ENCODE measurements at places on chromosomes 3 and 15.
A peak's percentile ranks its signal among the peaks of the same experiment; 100 is the strongest.

DNA sequence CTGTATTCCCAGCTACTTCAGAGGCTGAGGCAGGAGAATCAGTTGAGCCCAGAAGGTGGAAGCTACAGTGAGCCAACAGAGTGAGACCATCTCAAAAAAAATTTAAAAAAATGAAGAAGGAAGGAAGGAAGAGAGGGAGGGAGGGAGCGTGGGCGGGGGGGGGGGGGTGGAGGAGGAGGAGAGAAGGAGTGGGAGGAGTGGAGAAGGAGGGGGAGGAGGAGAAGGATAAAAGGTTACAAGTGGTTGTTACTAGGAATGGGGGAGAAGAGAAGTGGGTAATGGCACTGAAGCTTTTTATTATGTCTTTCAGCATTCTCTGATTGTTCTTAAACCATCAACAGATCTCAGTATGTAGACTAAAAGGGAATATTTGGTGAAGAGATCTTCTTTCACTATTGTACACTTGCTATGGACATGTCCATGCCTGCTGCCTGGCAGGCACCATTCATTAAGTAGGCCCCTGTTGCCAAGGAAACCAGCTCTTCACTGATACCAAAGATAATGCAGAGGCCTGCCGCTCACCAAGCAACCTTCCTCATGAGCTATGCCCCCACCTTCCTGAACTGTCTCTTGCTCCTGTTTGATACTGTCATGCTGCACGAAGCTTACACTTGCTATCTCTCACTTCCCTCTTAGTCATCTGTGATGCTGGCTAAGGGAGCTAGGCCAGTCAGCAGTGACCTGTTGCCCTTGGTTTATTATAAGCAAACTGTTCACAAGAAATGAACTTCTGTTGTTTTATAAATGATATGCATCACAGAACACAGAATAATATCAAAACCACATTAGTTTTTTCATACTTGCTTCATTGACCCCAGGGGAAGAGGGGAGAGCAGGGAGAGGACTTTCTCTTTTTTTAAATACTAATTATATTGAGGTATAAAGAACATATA is 23.1 kb downstream of the EPM2AIP1 start:
- DNase-seq, result no peak

DNA sequence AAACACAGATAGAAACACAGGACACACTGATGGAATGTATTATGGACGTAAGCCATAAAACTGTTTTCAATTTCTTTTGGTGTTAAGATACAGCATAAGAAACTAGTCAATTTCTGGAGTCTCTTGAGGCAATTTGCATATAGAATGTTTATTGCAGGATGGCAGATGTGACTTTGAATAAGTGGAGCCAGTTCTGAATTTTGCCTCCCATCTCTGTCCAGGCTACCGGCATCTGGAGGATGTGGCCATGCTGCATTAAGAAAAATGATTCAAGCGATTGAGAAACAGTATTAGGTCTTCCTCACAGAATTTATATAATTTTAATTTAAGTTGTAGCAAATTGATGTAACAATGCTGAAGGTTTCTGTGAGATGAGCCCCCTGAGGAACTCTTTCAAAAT is 81.5 kb downstream of the CHST2 start:
- DNase-seq, result no peak

- DNase-seq, result peak; percentile 68
Observed at GRCh38 chr15:78034495-78035191, 42.9 kb downstream of the TBC1D2B start.

GRCh38 chr3:150079029-150079739 is 108.5 kb upstream of the PFN2 start:
- no peak for DNase-seq

GRCh38 chr15:59976480-59977271 is 27.4 kb upstream of the FOXB1 start:
- peak; percentile 8 for DNase-seq

- DNase-seq, result no peak
Observed at GRCh38 chr3:39407259-39407629, 724 bp downstream of the RPSA start.

DNA sequence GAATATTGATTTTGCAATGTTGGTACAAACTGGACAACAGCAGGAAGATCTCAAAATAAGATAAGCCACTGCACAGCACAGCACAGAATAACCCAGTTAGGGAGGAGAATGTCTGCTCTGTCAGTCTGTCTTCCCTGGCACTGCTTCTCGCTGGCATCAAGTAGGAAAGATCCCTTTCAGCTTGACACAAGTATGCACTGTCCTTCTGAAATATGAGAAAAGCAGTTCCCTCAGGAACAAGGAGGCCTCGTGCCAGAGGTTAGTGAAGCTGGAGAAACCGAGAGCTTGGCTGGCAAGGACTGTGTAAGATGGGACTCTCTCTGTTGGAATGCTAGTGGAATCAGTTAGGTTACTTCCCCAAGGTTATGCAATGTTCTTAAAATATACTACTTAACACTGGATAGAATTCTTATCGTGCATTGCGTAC is 59.1 kb downstream of the FMN1 start:
- no peak for DNase-seq

- DNase-seq, result no peak
Observed at GRCh38 chr3:72995337-72995736, 1.3 kb upstream of the PPP4R2 start.

DNA sequence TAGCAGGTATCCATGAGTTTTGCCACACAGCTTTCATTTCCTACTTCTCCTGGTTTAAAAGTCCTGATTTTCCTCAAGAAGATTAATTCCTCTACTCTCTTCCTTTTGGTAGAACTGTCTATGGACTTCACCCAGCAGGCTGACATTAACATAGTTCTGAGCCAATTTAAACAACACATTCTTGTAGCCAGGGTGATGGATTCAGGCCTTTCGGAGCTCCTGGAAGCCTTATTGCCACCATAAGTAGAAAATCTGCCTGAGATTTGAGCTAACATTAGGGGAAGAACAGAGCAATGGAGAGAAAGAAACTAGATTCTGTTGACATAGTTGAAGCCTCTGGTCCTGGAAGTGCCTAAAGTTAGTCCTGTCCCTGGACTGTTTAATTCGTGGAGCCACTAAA is 449.8 kb downstream of the TAFA4 start:
- no peak for DNase-seq

DNA sequence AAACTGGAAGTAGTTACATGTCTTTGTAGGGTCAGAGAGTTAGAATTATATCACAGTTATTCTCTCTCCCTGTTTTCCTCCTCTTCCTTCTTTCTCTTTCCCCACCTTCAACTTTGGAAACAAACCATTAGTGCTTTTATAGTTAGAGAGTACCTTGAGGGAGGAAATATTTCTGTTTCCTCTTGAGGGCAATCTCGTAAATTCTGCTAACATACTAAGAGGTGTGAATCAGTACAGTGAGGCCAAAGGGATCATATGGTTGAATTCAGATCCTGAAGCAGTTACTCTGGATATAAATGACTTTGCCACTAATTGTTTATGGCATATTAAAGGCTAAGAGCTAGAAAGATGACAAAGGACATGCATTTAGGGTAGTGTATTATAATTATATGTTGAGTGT is 60.3 kb upstream of the CCNL1 start:
- DNase-seq, result no peak

DNA sequence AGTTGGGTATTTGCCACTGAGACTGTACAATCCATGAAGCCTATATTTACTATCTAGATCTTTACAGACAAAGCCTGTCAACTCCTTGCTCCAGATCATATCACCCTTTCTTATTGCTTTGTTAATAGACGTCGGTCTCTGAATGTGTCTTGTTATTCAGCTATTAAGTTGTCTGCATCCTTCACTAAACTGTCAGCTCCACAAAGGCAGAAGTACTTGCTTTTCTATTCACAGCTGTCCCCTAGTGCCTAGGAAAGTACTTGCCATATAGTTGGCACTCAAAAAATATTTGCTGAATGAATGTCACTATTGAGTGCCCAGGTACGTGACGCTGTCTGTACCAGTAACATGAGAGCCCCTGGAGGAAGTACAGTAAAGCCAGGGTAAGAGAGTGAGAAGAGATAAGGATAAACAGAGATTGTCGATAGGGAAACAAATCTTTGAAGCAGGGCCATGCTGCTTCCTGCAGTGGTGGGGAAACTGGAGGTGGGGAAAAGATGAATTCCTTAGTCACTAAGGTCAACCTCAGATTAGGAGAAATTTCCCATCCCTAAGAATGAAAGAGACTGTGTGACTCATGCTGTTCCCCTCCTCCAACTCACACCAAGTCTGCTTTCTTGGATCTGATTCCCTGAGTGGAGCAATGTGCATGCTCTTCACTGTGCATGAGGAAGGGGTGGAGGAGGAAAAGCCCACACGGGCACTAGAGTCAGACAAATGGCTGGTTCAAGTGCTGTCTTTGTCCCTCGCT is 36.3 kb downstream of the PRICKLE2 start:
- no peak for DNase-seq

GRCh38 chr15:22229990-22230819 is 149.9 kb downstream of the OR4M2 start:
- no peak for DNase-seq

DNA sequence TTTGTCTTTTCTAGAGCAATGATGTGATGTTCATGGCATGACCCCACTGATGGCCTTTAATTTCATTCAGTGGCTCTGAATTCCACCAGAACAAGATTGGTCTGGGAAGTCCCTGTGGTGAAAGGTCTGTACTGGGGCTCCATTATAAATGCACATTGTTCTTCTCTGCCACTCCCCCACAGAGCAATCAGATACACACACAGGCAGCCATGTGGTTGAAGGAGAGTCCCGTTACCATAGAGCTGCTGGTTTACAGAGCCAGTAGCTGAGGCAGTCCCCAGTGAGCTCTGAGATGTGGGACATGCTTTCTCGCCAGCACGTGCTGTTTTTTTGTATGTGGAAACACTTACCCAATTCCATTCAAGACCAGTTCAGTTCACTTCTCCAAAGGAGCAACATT is 172.7 kb upstream of the TRIM42 start:
- no peak for DNase-seq

DNA sequence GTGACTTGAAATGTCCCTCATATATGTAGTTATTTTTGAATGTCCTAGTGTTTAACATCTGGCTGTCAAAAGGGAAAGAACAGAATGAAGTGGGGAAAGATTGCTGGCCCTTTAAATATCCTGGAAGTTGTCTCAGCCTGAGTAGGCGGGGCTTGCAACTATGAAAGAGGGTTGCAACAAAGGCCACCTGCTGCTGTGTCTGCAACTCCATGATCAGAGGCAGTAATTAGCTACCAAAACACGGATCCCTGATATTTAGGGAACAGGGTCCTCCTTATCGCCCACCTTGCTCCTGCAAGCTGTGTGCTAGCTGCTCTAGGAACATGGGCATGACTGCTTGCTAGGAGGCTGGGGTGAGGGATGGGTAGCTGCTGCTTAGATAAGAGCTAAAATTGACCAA is 100.2 kb upstream of the CFAP20DC start:
- no peak for DNase-seq

DNA sequence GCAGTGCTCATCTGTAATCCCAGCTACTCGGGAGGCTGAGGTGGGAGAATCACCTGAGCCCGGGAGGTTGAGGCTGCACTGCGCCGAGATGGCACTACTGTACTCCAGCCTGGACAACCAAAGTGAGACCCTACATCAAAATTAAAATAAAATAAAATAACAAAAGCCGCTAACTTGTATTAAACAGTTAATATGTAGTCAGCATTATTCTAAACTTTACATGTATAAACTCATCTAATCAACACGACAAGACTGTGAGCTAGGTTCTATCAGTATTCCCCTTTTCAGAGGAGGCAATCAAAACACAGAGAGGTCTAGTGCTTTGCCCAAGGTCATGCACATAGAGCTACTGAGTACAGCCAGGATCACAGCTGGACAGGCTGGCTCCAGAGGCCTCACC is 111.7 kb upstream of the LINGO1 start:
- no peak for DNase-seq

GRCh38 chr3:54900838-54901591 is 26.8 kb downstream of the LRTM1 start:
- no peak for DNase-seq

DNA sequence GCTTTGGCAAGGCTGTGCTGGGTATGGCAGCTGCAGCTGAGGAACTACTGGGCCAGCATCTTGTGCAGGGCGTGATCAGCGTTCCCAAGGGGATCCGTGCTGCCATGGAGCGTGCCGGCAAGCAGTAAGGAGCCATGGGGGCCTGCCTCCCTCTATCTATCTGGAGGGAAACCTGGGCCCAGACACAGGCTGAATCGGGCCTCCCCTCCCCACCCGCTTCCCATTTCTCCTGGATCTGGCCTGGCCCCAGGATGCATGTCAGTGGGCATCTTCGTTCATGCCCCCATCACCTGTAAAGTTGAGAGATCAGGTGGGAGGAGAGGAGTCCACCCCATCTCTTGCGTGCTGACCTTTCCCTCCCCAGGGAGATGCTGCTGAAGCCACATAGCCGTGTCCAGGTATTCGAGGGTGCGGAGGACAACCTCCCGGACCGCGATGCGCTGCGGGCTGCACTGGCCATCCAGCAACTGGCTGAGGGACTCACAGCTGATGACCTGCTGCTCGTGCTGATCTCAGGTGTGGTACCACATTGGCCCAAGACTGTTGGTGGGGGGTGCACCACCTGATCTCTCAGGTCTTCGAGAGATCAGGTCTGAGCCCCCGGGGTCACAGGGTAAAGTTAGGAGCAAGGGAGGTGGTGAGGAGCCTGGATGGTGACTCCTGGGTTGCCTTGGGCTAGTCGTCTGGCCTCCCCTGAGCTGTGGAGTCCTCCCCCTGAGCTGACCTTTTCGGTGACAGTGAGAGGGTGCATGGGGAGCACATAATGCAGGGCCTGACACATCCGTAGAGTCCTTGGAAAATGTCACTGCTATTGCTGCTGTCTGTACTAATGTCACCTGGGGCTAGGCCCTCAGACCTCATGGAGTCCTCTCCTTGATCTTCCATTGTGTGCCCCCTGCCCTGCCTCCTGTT is 3.2 kb downstream of the GLYCTK start:
- no peak for DNase-seq

GRCh38 chr3:62653796-62654195 is 221.4 kb downstream of the CADPS start:
- DNase-seq, result no peak

- DNase-seq, result no peak
Observed at GRCh38 chr3:49626101-49626581, 48.0 kb upstream of the APEH start.

DNA sequence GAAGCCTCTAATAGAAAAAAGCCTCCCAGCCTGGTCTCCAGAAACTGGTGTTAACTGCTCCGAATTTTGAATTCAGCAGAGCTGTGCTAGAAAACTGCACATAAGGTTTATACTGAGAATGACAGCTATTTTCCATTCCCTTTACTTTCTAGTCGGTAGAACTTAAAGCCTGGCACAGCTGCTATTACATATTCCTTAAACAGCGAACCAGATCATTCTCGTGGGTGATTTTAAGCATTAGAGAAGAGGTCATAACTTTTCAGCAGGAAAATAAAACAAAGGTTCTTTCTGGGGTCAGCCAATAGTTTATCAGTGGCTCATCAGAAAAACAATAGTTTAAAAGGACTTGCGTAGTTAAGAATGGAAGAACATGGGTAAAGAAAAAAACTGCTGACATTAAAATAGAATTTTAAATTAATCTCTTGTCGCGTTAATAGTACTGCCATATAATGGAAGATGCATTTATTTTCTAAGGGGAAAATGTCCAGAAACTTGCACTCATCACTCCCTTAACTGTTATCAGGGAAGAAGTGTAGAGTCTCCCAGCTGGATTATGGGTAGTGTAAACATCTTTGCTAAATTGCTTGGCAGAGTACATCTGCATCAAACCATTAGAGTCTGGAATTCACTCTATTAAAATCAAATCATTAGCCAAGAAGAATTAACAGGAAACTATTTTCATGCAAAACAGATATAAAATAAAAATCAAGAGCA is 7.9 kb downstream of the VGLL4 start:
- DNase-seq, result no peak

GRCh38 chr3:29568355-29568754 is 287.5 kb downstream of the RBMS3 start:
- no peak for DNase-seq

GRCh38 chr3:112539825-112540650 is 21.7 kb downstream of the ATG3 start:
- DNase-seq, result no peak

- no peak for DNase-seq
Observed at GRCh38 chr3:76985645-76986044, 54.3 kb upstream of the ROBO2 start.
